ENCODE measurements at places on chromosomes 1 and 21. TPM values are rescaled to one million over a fixed set of nuclear protein-coding genes. Genes with fewer than 3 reads are reported as not detected.

The SLC22A15 gene
- 0.68 TPM for total RNA-seq

The ST3GAL3 gene
- 19.8 TPM for total RNA-seq

The OBSCN gene
- total RNA-seq, result 23.1 TPM

The C1orf216 gene
- total RNA-seq, result 9.9 TPM

The ANGPTL1 gene
- total RNA-seq, result not detected

The OR2AK2 gene
- total RNA-seq, result not detected

The AGT gene
- total RNA-seq, result not detected

The ZNF670 gene
- total RNA-seq, result 0.26 TPM

The JAM2 gene
- 0.21 TPM for total RNA-seq

The ITLN2 gene
- not detected for total RNA-seq

DNA sequence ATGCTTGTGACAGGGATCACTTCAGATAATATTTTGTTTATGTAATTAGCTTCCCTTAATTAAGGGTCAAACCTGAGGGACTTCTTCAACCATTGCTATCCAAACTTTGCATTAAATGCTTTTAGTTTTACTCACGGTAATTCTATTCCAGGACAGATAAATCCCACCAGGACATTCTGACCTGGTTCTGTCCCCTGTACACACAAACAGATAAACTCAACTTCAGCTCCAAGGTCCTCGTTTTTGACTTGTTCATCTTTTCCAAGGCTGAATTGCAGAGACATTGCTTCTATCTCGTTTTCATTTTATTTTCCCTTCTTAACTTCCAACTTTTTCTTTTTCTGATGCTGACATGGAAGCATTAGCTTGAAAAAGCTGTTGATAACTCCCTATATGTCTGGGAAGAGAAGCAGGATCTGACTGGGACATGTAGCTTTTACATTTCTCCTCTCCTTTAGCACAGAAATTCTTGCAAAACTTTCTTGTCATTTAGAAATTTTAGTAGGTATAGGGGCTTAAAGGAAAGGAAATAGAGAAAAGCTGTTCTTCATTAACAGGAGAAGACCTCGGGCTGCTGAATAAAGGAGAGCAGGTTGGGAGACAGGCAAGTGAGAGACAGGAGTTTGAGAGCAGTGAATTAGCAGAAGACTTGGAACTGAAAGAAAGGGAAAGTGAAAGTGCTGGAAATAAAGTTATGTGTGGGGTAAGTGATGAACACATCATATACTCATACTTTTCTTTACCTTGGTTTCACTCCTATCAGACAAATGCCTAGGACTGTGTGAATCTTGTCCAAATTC is 231.7 kb upstream of the B3GALT2 start:
- DNase-seq, result no peak

DNA sequence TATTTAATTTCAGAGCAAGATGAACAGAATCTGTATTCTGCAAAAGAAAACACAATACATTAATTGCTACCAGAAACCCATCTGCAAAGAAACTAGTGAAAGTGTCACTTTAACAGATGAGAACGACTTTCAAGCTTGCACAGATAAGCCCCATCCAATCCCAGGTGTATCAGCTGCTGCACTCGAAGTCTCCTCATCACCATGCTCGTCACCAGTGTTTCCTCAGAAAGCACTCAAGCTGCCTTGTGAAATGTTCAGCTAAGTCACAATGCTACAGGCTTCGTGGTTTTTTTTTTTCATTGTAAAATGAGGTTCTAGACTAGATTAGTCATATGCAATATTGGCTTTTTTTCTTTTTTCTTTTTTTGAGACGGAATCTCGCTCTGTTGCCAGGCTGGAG is 3.3 kb upstream of the TOMM20 start:
- no peak for DNase-seq

DNA sequence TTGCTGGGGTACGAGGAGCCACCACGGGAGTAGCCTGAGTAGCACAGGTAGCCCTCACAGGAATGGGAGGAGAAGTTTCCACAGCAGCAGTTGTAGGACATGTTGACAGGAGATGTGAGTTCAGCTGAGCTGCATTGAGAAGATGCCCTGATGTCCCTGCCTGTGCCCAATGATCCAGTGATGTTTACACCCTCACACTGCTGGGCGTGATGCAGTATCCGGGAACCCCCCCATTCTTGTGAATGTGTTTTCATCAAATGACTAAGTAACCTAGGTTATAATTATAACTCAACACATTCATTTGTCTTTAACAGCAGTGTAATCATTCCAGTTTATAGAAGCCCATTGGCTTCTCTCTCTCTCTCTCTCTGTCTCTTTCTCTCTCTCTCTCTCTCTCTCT is at the start of gene KRTAP23-1:
KRTAP23-1 (minus strand) TSS at position 101 of the 400 bp plus-strand sequence; CDS start at position 101, 0 bp downstream.
- DNase-seq, result no peak

DNA sequence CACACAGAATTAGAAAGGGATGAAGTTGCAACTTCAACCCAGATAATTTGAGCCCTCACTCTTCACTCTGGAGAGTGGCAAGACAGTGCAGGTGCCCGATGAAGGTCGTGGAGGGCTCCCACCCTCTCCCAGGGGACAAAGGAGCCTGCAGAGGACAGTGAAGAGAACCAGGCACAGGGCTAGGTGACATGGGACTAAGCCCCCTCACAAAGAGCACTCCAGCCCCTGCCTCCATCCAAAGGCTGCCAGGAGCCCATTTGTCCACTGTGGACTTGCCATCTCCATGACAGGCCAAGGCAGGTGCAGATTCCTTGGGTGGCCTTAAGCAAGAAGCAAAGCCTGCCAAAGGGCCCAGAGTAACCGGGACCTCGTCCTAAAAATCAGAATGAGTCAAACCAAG is 15.1 kb downstream of the ERRFI1 start:
- DNase-seq, result no peak

GRCh38 chr21:14877581-14878228 is 187.1 kb downstream of the NRIP1 start:
- no peak for DNase-seq

DNA sequence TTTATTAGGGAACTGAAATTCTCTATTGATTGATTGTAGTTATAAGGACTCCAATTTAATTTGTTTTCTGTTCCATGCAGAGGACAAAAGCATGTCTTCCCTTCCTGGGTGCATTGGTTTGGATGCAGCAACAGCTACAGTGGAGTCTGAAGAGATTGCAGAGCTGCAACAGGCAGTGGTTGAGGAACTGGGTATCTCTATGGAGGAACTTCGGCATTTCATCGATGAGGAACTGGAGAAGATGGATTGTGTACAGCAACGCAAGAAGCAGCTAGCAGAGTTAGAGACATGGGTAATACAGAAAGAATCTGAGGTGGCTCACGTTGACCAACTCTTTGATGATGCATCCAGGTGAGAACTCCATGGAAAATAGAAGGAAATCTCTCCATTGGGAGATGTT is 1.5 kb downstream of the SETDB1 start:
- DNase-seq, result no peak

- DNase-seq, result no peak
Measured at GRCh38 chr1:68148631-68149030, 83.7 kb downstream of the WLS start.

DNA sequence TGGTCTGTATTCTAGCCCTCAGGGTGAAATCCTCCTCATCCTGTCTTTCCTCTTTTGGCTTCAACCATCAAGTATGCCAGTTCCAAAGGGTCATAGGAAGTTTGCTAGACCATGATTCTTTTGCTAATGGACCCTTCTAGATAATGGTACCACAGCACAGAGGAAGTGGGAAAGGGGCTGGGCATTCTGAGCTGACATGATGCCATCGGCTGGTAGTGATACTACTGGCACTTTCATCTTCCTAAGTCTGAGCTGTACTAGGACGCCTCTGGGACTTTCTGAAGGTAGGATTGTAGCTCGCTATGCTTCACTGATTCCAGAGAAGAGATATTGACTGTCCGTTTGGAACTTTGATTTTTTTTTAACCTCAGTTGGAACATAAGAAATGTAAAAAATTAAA is 11.4 kb downstream of the FASLG start:
- no peak for DNase-seq

DNA sequence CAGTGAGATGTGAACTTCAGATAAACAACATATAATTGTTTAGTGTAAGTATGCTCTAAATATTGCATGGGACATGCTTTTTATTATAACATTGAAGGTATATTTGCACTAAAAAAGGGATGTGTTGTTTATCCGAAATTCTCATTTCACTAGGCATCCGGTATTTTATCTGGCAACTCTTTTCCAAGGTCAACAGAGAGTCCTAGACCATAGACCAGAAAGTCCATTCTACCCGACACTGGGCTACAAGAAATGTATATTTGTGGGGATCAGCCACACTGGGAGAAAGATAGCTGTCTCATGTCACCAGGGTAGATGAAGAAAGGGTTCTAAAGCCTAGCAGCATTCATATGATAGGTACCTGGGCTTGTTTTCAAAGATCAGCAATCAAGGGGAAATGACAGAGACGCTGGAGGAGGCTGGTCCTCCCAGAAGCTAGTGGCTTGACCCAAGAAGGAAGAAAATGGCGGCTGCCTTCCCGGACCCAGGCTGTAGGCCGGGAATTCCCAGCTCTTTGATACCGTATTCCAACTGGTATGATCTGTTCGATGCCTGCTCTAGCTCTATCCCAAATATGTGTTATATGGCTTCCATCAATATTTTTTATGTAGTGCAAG is 161.1 kb upstream of the IRF2BP2 start:
- DNase-seq, result no peak

GRCh38 chr1:12426030-12426429 is 192.0 kb downstream of the DHRS3 start:
- DNase-seq, result no peak

GRCh38 chr1:206111271-206111927 is 5.8 kb downstream of the AVPR1B start:
- no peak for DNase-seq

DNA sequence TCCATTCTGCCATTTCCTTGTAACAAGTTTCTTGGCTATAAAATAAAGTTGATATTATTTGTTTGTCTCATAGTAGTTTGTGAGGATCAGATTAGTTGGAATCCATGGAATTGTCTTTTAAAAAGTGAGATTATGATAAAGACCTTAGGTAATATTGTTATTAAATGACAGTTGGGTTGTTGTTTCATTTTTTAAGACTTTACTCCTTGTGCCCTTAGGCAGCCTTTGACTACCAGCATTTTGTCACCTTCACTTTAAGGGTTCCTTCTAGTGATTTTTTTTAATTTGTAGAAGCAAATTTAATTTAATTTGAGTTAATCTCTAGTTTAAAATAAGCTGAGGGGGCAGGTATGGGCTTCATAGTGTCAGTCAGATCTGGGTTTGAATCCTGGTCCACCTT is 84.6 kb upstream of the ZNF326 start:
- DNase-seq, result no peak

DNA sequence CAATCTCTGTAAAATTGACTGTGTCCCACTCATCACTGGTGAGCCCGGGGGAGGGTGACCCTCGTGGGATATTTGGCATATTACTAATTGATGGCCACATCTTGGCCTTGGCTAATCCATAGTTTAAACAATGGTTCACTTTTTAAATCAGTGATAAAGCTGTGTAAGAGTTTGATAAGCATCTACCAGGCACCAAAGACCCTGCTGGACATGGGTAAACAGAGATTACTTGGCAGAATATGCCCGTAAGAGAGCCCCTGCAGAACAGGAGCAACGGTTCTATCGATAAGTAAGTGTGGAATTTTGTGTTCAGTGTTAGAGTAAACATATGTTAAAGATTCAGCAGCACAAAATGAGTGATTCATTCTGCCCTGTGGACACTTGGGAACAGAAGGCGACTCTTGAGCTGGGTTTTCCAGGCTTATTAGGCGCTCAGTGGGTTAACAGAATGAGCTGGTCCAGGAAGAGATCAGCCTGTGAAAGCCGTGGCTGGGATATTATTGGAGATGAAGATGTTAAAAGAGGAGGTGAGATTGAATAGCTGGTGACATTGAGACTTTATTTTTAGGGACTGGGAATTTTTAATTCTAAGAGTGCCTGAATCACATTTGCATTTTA is 55.9 kb downstream of the CNST start:
- no peak for DNase-seq

- DNase-seq, result no peak
Measured at GRCh38 chr1:202038688-202039346, 28.4 kb downstream of the ELF3 start.

- DNase-seq, result no peak
Measured at GRCh38 chr1:203823306-203823705, 27.9 kb downstream of the ZBED6 start.

DNA sequence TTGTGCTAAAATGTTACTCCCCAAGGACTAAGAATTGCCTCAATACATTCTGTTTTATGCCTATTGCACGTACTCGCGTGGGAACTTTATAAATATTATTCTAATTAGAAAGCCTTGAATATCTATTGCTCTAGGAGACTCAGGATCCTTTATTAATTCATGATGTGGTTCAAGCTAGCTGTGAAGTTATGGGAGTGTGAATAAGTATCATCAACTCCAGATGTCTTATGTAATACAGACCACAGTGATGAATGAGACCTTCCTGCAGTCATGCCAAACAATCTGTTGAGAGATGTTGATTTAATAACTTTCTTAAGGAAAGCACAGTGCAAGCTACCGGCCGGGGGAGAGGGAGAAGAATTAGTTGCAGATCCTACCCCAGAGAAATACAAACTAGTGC is 519.2 kb upstream of the ZP4 start:
- DNase-seq, result no peak

DNA sequence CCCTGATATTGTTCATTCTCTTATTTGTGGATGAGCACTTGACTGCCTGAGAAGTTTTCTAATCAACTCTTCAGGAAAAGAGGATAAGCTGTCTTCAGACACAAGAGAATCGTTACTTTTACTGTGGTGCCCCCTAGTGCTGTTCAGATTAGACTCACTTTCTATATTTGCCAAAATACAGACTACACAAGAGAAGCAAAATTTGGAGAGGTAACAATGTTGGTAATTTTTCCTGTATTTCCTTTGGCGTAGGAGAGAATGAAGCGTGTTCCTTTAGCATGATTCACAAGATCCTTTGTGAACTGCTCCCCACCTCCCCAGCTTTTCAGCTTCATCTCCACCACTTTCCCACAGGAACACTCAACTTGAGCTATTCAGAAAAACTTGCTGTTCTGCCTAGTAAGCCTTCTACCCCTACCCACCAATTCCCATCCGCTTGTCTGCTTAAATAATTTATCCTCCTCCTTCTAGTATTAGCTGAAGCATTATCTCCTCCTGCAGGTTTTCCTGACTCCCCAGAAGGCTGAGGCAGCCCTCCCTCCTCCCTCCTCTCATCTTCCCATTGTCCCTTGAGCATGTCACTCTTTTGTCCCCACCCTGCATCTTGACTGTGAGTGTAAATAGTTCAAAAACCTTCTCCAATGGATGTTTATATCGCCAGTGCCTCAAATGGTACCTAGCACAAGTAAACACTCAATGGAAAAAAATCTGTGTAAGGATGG is 4.5 kb downstream of the TNFSF4 start:
- DNase-seq, result no peak

- DNase-seq, result no peak
Measured at GRCh38 chr1:228452194-228453021, 34.8 kb upstream of the RNF187 start.

GRCh38 chr21:28066076-28066475 is 926.6 kb downstream of the LTN1 start:
- no peak for DNase-seq

Data from T-helper 17 cell (primary cell).